Motor neuron (in vitro differentiated cells): ENCODE measurements at places on chromosomes 3 and 15.

- no peak for ATAC-seq
Observed at GRCh38 chr3:152390647-152391046, 121.9 kb downstream of the MBNL1 start.

GRCh38 chr3:38022896-38023709 lies 6.3 kb downstream of the PLCD1 start:
- ATAC-seq, result no peak

DNA sequence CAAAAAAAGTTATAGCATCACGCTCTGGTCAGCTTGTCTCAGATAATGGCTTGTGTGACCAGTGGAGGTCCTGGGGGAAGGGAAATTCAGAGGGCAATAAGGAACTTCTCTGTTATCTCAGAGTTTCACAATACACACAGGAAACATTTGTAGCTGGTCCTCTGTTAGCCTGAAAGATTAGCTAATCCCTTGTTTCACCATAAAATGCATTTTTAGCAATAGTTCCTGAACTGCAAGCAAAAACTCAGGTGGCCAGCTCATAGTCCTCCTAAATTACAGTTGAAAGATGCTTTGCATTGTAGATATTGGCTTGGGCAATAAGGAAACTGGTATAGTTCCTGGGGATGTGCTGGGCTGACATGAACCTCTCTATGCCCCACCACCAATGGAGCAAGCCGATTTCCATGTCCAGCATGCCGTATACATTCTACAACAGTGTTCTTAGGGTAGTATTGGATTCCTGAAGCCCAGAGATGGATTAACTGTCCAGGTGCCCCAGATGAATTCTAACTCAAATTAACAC lies 141.5 kb upstream of the TBL1XR1 start:
- ATAC-seq, result no peak

- peak; percentile 70 for ATAC-seq
Observed at GRCh38 chr15:37134699-37135131, 34.4 kb upstream of the MEIS2 start.

DNA sequence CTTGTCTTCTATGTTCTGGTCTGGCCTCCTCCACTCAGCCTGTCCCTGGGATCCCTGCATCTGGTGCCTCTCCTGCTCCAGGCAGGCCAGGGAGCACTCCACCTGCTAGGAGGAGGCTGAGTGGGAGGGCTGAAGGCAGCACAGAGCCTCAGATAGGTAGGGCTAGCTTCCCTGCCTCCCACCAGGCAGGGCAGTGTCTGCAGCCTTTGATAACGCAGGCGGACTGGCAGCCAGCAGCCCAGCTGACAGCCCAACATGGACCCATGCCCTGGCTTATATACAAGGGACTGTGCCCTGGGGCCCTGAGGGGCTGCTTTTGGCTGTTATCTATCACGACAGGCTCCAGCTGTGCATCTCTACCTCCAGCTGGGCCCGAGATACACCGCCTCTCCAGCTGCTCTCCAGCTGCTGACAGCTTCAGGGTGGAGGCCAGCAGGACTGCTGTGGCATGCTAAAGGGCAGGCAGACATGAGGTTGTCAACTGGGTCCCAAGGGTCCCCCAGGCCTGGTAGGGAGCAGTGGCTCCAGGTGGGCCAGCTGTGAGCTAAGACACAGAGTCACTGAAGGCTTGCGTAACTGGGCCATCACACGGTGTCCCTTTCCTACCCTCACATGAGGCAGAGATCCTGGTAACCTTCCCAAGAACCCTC lies 5.2 kb upstream of the CLK3 start:
- ATAC-seq, result no peak

GRCh38 chr3:196168808-196169391 lies 42.3 kb downstream of the ZDHHC19 start:
- ATAC-seq, result no peak

DNA sequence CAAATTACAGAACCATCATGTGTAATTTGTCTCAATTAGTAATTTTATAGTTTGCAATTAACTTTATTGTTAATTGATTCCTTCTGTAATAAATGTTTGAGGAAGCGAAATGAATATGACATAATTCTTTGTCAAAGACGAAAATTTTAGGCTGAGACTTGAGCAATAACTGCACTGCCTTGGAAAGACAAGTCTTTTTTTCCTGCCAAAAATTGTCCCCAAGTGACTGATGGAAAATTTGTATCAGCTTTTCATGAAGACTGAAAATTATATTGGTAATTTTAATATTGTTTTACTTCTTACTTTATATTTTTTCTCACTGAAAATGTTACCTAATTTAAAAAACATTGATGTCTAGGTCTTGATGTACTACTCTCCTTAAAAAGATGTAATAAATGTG lies 622.6 kb downstream of the NLGN1 start:
- no peak for ATAC-seq

DNA sequence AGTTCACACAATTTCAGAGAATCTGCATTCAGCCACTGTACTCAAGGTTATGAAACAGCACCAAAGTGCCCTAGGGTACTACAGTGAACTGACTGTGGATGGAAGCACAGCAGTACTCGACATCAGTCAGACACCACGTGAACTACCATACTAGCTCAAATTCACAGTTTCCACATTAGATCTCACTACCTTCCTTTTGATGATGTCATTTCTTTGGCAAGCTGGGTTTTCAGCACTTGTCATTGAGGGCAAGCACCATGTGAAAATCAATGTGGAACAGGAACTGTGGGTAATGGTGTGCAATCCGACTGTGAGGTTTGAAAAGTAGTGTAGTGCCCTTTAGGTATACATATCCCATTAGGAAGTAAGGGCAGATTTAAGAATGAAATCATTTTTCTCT lies 110.5 kb upstream of the BFSP2 start:
- no peak for ATAC-seq

- ATAC-seq, result no peak
Observed at GRCh38 chr3:136634821-136635220, 117.4 kb downstream of the STAG1 start.

DNA sequence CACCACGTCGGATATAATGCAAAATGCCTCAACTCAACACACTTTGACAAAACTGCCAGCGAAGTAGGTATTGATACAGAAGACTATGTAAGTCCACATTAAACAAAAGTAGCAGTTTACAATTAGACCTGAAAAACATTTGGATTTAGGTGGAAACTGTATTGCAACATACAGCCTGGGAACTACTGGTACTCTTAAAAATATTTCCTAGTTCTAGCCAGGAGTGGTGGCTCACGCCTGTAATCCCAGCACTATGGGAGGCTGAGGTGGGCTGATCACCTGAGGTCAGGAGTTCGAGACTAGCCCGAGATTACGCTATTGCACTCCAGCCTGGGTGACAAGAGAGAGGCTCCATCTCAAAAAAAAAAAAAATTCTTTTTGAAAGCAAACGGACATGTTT lies 246.2 kb downstream of the ZBTB20 start:
- peak; percentile 28 for ATAC-seq

GRCh38 chr3:36911990-36912804 lies 32.7 kb downstream of the TRANK1 start:
- no peak for ATAC-seq

DNA sequence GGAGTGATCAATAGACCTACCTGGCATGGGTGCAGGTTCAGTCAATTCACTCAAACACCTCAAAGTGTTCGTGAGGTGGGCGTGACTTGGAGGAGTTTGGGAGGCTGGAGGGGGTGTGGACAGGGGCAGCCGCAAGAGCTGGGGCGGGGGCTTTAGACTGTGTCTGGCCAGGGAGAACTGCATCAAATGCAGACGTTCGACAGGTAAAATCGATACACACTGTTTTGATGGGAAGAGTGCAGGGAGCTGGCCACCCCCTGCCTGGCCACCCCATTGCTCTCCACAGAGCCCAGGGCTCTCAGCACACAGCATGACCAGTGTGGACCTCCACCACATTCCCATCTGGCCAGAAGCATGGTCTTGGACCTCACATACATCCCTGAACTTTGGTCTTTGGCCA lies 412.1 kb downstream of the OCA2 start:
- ATAC-seq, result no peak

DNA sequence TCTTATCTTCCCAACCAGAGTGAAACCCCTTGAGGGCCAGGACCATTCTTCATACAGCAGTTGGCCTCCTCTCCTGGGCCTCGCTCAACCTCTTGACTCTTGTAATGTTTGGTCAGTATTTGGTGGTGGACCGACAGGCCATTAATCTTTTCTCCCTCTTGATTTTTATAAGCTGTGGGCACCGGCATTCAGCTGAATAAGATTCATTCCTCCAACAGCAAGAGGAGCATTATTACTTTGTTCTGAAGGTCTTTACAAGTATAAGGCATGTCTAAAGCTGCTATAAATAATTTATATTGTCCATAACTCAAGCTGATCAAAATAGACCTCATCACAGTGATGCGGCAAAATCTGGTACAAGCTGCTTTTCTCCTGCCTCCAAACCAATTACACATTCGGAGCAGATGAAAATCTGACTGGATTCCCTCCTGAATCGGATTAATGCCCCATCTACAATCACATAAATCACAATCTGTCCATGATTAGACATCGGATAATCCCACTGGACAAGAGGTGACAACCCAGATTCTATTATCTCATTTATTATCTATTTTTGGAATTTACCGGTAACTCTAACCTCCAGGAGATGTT lies 8.4 kb upstream of the ISL2 start:
- no peak for ATAC-seq

GRCh38 chr3:76231258-76231657 lies 445.9 kb upstream of the ZNF717 start:
- no peak for ATAC-seq

- ATAC-seq, result no peak
Observed at GRCh38 chr15:69392352-69392751, 21.8 kb upstream of the KIF23 start.

- ATAC-seq, result no peak
Observed at GRCh38 chr3:71400986-71401451, 182.5 kb downstream of the FOXP1 start.

GRCh38 chr3:124627501-124627908 lies 102.7 kb upstream of the UMPS start:
- ATAC-seq, result no peak

GRCh38 chr15:66294932-66295235 lies 1.5 kb downstream of the DIS3L start:
- no peak for ATAC-seq

GRCh38 chr3:51802106-51802703 lies 23.2 kb upstream of the IQCF6 start:
- ATAC-seq, result no peak

DNA sequence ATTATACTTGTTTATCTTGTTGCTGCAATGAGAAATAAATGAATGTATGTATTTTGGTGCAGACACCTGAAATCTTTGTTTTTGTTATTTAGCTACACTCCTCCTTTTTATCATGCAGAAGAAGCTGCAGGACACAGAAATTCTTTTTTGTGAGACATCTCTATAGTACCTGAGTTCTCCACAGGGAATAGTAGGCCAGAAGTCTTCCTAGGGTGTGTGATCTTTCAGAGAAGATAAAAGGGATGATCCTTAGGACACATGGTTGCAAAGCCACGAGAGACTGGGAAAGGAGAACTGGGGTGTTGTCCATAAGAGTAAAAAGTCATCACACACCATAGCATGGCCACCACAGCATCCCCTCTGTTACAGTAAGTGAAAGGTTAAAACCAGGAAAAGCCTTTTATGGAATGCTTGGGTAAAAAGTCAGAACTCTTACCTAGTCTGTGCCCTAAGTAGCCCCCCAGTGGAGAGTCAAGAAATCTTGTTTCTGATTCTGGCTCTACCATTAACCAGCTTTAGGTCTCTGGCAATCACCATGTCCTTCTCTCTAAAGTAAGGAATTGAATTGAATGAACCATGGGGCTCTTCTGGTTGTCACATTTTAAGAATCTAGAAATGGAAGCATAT lies 31.9 kb upstream of the ADGRG7 start:
- ATAC-seq, result no peak

DNA sequence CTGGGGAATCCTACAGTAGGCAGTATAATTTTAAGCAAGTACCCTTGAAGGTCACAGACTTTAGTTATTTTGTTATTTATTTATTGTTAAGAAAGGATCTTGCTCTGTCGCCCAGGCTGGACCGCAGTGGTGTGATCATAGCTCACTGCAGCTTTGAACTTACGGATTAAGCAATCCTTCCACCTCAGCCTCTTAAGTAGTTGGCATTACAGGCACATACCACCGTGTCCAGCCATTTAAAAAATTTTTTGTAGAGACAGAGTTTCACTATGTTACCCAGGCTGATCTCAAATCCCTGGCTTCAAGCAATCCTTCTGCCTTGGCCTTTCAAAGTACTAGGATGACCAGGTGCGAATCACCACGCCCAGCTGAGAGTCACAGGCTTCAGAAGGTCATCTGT lies 22.1 kb upstream of the SH3BP5 start:
- ATAC-seq, result no peak

DNA sequence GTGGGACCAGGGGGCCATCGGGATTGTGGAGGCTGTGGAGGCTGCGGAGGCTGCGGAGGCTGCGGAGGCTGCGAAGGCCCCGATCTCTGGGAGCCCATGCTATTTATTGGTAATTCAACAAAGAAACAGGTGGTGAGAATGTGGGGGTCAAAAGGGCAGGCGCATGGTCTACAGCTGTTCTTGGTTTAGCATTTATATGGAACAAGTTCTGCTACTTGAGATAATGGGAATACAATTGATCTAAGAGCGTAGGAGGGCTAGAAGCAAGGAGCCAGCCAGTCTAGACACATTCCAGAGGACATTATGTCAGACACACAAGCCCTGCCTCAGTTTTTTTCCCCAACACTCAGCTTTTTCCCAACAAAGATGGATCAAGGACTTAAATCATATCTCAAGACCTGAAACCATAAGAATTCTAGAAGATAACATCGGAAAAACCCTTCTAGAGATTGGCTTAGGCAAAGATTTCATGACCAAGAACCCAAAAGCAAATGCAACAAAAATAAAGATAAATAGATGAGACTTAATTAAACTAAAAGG lies 20.1 kb downstream of the C3orf80 start:
- ATAC-seq, result no peak

- ATAC-seq, result no peak
Observed at GRCh38 chr15:51499379-51499976, 123.1 kb downstream of the DMXL2 start.

DNA sequence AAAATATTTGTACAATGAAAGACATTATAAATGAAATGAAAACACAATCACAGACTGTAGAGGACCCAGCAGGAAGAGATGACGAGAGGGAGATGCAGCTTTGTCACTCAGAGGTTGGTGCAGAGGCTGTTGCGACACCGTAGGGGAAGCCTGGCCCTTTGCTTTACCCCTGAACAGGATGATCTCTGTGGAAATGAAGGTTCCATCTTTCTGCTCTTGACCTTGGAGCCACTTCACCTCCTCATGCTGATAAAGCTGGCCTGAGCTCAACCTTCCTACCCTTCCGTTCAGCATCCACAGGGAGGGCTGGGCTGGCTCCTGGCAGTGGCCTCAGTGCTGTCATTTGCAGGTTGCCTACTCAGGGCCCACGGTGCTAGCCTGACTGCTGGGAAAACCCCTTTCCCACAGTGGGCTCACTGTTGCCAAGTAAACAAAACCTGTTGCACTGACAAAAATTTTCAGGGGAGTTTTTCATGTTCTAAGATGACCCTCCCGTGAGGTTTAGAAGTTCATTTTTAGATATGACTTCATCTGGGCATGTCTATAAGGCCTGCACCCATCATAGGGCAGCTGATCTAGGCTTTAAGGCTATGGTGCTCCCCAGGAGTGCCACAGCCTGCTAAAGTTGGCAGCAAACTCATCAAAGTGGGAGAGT lies 3.0 kb upstream of the CD80 start:
- ATAC-seq, result no peak

- peak; percentile 79 for ATAC-seq
Observed at GRCh38 chr3:58414538-58415197, 19.0 kb downstream of the PDHB start.
